ENCODE measurements at places on chromosomes 1 and 21.
A peak's percentile ranks its signal among the peaks of the same experiment; 100 is the strongest.

DNA sequence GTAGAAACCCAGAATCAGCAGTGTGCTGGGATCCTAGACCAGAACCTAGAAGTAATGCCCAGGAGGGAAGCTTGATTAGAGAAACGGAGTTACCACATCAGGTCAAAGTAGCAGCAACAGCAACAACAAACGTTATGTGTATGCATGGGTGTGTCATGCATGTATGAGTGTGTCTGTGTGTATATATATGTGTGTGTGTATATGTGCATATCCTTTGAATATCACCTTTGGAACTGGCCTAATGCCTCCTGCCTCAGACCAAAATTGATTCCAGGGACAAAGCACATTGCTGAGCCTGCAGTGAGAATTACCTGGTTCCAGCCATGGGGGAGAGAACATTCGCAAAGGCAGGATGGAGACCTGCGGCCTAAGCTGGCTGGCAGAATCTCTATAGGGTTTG, 55.9 kb downstream of the MAP10 start:
- no peak for DNase-seq

DNA sequence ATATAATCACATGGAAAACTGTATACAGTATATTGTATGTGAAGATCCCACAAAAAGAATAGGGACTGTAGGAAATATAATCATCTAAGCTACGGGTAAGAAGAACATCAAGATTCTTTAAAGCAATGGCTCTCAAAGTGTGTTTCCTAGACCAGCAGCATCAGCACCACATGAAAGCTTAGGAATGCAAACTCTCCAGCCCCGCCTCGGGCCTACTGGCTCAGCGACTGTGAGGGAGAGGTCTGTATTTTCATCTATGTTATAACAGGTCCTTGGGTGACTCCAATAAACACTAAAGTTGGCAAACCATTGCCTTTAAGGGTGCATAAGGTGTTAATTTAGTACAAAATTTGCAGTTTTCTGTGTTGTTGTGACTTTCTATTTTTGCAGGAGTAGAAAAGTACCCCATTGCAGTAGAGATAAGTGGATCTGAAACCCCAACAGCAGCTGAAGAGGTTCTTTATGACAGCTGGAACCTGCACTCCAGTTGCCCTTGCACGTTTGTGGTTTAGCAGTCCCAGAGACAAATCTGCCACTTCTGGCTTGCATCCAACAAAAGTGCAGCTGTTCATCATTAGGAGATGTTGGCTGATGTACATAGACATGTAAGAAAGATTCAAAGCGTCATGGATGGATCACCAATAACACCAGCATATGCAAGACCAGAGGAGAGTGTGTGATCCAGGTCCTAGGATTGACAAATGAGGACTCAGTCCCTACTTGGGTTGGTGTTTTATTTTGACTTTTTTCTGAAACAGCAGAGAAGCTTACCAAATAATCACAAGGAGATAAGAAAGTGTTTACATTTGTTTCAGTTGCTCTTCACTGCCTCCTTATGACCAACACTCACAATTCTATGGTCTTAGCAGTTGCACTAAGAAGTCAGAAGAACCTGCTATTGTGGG, 15.9 kb upstream of the IFNAR1 start:
- DNase-seq: peak; percentile 50

- DNase-seq: no peak
Measured at GRCh38 chr1:43059640-43060574, 101.2 kb upstream of the SLC2A1 start.

- no peak for DNase-seq
Measured at GRCh38 chr1:83418558-83418957, 580.4 kb downstream of the TTLL7 start.

GRCh38 chr1:143611159-143611558, 360.6 kb downstream of the FAM72C start:
- DNase-seq: no peak

DNA sequence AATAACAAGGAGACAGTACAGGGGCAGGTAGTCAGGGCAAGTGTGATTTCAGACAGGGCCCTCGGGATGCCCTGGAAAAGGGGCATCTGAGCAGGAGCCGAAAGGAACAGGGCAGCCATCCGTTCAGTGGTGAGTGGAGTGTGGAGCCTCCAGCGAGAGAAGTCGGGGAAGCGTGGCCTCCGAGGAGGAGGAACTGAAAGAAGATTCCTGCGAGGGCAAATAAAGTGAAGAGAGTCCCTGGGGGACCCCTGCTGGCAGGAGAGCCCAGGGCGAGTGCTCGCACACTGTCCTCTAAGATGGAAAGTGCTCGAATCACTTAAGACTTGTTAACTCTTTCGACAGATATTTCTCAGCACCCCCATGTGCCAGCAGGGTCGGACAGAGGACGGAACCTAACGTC, 3.5 kb upstream of the UTS2 start:
- DNase-seq: no peak

GRCh38 chr1:159177272-159177907, 6.0 kb downstream of the CADM3 start:
- peak; percentile 67 for DNase-seq

DNA sequence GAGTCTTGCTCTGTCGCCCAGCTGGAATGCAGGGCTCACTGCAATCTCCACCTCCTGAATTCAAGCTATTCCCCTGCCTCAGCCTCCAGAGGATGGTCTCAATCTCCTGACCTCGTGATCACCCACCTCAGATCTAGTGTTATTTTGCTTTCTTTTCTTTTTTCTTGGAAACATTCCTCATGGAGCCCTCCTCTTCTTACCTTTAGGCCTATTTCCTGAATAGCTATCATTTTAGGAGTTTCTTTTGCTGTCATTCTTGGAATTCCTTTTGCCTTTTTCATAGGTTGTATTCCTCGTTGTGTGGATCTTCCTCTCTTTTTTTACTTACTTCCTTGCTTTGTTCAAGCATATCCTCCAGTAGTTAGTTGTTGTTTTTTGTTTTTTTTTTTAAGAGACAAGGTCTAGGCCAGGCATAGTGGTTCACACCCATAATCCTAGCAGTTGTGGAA, 173.8 kb downstream of the RASAL2 start:
- DNase-seq: peak; percentile 84

GRCh38 chr1:175222296-175222938, 29.8 kb upstream of the KIAA0040 start:
- no peak for DNase-seq

GRCh38 chr1:14800500-14801076, 202.1 kb downstream of the KAZN start:
- DNase-seq: no peak

DNA sequence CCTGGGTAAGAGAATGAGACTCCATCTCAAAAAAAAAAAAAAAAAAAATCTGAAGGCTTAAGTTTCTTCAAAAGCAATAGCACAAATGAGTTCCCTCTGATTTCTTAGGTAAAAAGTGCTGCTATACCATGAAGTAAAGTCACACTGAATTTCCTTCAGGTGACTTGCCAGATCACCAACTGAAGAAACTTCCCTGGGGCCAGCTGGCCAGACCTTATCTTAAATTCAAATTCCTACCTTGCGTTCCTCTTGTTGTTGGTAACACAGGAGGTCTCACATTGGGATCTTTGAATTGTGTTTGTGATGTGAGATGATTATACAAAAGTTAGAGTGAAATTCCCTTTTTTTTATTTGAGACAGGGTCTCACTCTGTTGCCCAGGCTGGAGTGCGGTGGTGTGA, 11.8 kb downstream of the INAVA start:
- DNase-seq: peak; percentile 83

- DNase-seq: peak; percentile 62
Measured at GRCh38 chr1:101075926-101076325, 50.3 kb upstream of the DPH5 start.

- no peak for DNase-seq
Measured at GRCh38 chr1:202291961-202292712, 49.6 kb downstream of the UBE2T start.

DNA sequence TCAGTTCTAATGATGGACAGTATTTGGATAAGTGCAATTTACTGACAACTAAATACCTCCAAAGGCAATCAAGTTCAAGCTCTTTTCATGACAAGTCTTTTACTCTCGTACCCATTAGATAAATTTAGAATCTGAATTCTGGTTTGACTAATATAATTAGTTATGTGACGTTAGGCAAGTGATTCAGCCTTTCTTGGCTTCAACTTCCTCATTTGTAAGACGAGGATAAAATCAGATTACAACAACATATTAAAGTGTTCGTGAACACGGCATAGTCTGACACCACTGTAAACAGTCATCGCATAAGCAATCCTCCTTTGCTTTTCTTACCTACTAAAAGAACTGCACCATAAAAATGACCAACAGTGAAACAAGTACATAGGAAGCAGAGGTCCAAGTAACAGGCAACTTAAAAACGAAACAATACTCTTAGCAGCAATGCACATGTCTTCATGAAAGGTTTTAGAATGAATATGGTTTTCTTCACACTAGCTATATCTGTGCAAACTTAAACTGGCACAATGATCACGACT, 25.7 kb downstream of the COA6 start:
- peak; percentile 16 for DNase-seq

DNA sequence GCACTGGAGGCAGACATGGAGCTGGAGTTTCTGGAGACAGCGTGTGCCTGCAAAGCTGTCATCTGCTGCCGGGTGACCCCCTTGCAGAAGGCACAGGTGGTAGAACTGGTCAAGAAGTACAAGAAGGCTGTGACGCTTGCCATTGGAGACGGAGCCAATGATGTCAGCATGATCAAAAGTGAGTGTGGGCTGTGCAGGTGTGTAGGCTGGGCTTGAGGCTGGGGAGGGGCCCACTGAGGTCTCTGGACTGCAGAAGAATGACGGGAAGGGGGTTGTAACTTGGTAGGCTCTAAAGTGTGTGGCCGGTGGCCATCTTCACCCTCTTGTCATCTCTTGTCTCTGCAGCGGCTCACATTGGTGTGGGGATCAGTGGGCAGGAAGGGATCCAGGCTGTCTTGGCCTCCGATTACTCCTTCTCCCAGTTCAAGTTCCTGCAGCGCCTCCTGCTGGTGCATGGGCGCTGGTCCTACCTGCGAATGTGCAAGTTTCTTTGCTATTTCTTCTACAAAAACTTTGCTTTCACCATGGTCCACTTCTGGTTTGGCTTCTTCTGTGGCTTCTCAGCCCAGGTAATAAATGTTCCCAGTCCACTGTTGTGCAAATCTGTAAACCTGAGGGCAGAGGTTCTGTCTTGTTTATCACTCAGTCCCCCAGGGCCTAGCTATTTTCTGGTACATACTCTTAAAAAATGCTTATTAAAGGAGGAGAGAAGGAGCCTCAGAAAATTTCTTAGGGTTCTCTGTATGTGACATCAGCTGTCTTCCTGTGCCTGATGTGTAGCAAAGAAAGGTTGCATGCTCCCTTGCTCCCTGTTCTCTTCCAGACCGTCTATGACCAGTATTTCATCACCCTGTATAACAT, 19.9 kb downstream of the ATP8B2 start:
- peak; percentile 62 for DNase-seq

- no peak for DNase-seq
Measured at GRCh38 chr1:117433943-117434342, 66.7 kb downstream of the MAN1A2 start.

DNA sequence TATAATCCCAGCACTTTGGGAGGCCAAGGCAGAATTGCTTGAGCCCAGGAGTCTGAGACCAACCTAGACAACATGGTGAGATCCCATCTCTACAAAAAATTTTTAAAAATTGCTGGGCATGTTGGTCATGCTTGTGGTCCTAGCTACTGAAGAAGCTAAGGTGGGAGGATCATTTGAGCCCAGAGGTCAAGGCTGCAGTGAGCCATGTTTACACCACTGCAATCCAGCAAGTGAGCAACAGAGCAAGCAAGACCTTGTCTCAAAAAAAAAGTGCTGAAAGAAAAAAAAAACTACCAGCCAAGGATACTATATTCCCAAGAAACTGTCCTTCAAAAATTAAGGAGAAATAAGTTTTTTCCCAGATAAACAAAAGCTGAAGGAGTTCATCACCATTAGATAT, 78.1 kb downstream of the SH3GLB1 start:
- peak; percentile 48 for DNase-seq

- peak; percentile 55 for DNase-seq
Measured at GRCh38 chr1:198939286-198939685, 300.4 kb downstream of the PTPRC start.

- no peak for DNase-seq
Measured at GRCh38 chr1:1901641-1902294, 10.9 kb upstream of the GNB1 start.

- DNase-seq: no peak
Measured at GRCh38 chr1:190578017-190578416, 100.4 kb upstream of the BRINP3 start.

GRCh38 chr1:29305943-29306342, 69.6 kb downstream of the PTPRU start:
- no peak for DNase-seq

- DNase-seq: peak; percentile 48
Measured at GRCh38 chr1:218027152-218027551, 257.9 kb upstream of the RRP15 start.

GRCh38 chr1:157968946-157969345, 24.5 kb upstream of the KIRREL1 start:
- no peak for DNase-seq

DNA sequence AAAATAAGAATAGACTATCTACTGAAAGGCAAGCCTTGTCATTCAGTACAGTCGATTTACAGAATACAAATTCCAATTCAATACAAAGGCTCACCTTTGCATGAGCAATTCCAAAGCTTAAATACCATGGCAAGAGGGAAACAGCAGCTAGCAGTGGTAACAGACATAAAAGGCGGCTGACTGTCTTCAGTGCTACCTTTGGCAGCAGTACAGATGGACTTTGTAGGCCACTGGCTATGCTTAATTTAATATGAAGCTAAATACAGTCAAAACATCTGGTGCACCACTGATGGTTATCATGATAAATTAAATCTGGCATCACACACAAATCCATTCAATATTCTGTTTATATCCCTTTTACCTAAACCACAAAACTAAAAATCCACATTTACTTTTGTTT, 62.4 kb downstream of the RERE start:
- no peak for DNase-seq

DNA sequence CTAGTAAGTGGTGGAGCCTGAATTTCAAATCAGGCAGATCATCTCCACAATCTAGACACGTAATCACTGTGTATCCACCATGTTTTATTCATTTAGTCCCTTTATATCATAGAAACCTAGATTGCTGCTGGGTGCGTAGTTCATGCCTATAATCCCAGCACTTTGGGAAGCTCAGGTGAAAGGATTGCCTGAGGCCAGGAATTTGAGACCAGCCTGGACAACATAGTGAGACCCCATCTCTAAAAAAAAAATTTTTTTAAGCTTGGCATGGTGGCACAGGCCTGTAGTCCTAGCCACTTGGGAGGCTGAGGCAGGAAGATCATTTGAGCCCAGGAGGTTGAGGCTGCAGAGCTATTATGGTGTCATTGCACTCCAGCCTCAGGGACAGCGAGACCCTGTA, 10.1 kb downstream of the MED18 start:
- DNase-seq: no peak

DNA sequence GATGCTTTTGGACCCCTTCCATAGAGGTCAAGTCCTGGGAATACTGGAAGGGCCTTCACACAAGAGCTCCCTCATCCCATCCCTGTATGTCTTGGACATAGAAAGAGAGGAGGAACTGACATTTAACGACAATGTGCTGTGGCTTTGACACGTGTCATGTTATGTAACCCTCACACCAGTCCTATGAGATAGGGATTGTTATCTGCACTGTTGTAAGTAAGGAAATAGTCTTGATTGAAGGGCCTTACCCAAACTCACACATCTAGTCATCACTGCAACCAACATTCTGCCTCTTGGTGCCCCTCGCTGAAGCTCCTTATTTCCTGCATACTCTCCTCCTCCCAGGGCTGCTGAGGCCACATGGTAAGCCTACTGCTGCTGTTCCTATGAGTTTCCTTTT, 63.7 kb upstream of the ANGPTL1 start:
- no peak for DNase-seq
